ENCODE measurements at places on chromosomes 3 and 15. TPM values are rescaled to one million over a fixed set of nuclear protein-coding genes. Genes with fewer than 3 reads are reported as not detected.

The TMEM45A gene
- total RNA-seq: 4.1 TPM

The SAXO2 gene
- total RNA-seq: 3.9 TPM

DNA sequence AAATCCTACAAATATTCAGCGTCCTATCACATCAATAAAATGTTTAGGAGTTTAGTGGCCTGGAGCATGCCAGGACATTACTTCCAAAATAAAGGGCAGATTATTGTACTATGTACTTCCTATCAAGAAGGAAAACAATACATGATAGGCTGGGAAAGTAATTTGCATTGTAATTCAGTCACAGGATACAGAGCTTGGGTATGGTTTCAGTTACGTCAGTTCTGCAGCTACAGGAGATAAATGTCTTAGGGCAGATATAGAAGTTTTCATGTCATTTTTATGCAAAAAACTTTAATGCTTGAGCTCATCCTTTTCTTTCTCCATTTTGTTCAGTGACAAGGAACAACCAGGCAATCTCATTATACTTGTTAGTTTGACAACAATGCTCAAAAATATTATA lies 155.2 kb downstream of the NFKBIZ start:
- DNase-seq: no peak
- H3K27ac ChIP-seq: no peak overlapping the region
- H3K4me1 ChIP-seq: peaks cover 10% of the 10 kb centered on the region
- H3K4me3 ChIP-seq: no peak overlapping the region

DNA sequence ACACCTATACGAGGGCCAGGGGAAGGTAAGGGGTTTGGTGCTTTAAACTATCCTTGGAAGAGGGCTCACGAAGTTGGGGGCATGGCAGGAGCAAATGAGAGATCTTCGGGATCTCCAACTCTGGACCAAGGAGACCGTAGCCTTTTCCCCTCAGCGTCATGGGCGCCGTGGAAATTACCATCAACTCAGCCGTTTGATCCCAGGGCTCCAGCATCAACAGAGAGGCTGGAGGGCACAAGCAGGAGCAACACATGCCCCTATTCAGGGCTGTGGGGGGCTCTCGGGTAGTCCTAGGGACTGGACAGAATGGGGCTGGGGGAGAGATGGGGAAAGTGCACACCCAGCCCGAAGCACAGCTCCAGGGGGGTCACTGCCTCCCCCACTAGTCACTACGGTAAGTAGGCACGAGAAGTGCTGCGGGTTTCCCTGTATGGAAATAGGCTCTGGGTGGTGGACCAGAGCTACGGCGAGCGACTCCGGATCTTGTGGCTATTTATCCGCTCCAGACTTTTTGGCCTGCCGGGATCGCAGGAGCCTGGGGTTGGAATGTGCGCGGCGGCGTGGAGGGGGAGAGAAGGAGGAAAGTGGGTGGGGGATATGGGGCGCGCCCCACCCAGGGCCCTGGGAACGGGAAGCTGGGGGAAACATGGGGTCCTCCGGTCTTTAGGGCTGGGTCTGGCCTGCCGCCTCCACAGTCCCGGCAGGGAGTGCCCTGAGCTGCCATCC lies 539 bp upstream of the LAMB2 start:
- peaks cover 16% of the 10 kb centered on the region for H3K4me1 ChIP-seq
- DNase-seq: peak; percentile 87
- peak overlapping the region; percentile 84 for H3K27ac ChIP-seq
- peaks cover 26% of the 10 kb centered on the region for H3K36me3 ChIP-seq
- peak overlapping the region; percentile 90 for H3K4me3 ChIP-seq
- no peaks in the 10 kb centered on the region for H3K27me3 ChIP-seq

The RARB gene
- total RNA-seq: not detected

Measured in MCF 10A (cell line).